ENCODE measurements at places on chromosomes 4 and X.

GRCh38 chr4:12729384-12729783 lies 754.8 kb downstream of the RAB28 start:
- peak; percentile 37 for DNase-seq

DNA sequence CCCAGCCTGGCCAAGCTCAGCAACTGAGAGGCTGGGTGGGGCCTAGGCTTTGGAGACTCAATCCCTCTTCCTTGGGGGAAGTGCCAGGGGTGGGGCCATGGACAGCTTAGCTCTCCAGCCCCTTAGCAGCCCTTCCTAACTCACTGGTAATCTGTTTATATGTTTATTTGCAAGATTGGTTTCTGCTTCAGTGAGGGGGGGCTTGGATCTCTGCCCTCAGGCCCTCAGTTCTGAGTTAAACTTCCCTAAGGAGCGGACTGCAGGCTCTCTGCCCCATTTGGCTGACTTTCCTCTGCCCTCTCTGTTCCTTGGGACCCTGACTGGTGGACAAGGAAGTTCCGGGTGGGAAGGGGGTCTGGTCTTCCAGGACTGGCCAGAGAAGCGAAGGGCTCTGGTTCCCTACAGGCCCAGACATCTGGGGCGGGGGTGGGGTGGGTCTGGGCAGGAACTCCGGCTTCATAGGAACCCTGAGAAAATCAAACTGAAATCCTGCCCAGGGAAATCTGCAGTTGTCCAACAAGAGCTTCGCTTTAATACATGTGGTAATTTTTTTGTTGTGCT lies 51.4 kb downstream of the NALF2 start:
- no peak for DNase-seq

- DNase-seq, result no peak
These were observed 51.1 kb upstream of the UNC5C start for GRCh38 chr4:95599777-95600400.

- DNase-seq, result no peak
These were observed 509.0 kb downstream of the KLHL13 start for GRCh38 chrX:117607561-117607960.

GRCh38 chrX:149275836-149276235 lies 229.3 kb downstream of the IDS start:
- DNase-seq, result no peak

GRCh38 chr4:85637778-85638177 lies 162.8 kb downstream of the ARHGAP24 start:
- DNase-seq, result no peak

GRCh38 chr4:154399259-154399974 lies 92.2 kb downstream of the DCHS2 start:
- DNase-seq, result no peak

- no peak for DNase-seq
These were observed 73.7 kb downstream of the SHROOM2 start for GRCh38 chrX:9859711-9860555.

DNA sequence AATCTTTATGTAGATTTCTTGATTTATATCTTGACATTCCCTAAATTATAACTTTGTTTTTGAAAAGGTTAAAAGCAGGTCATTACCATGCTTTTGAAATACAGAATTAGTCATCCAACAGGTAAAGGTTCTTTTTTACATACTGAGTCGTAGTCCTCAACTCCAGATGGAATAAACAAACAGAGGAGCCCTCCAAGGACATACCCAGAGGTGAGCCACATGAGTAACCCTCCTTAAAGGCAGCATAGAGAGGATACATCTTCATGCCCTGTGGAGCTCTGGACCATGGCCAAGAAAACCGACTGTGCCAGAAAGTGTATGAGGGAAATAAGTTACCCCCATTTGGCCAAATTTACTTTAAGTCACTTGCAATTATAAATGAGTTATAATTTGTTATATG lies 95.3 kb upstream of the MCF2 start:
- no peak for DNase-seq

DNA sequence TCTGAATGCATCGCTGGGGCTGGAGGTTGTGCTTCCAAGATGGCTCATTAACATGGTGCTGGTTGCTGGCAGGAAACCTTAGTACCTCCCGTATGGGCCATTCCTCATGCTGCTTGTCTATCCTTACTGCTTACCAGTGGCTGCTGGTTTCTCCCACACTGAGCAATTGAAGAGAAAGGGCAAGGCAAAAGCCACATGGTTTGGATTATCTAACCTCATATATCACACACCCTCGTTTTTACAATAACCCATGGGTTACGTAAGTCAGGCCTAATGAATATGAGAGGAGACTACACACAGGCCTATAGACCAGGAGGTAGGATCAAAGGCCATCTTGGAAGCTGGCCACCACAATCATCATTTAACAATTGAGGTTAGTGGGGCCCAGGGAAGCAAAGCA lies 141.8 kb upstream of the EDNRA start:
- no peak for DNase-seq

DNA sequence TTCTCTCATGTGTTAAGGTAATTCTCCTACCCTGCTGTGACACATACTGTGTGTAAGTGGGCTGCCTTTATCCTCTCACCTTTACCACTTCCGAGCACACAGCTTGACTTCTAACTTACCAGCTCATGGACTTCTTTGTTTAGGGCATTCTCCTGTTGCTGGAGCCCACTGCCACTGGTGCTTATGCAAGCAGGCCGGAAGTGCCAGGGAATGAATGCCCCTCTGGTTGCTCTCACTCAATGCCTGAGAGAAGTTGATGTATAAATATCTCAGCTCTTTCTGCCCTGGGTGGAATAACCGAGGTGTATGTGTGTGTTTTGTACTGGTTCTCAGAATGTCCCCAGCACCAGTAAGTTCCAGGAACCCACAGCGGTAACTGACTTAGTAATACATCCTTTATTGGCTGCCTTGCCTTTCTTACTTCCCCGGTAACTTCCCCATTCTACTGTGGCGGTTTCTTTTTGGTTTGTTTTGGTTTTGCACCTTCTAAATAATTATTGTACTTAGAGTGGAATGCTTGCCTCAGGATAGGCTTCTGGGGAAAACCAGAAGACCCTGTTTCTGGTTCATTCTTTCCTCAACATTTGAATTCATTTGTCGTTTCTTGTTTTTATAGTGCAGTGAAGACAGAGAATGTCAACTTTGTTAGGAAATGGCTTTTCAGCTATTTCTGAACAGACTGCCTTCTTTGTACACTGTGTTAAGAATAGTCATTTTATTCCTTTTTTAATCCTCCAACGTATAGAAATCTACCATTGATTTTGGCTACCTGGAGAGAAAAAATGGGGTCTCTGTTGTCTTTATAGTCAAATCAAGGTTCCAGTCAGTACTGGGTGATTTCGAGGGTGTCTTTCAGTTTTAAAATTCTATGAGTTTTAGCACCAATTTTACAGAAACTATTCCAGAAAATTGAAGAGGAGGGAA lies 45.4 kb downstream of the CXorf58 start:
- DNase-seq, result peak; percentile 91

- DNase-seq, result no peak
These were observed 15.4 kb downstream of the HTR2C start for GRCh38 chrX:114599305-114599704.

- DNase-seq, result no peak
These were observed 18.7 kb downstream of the FAM184B start for GRCh38 chr4:17762726-17763125.

DNA sequence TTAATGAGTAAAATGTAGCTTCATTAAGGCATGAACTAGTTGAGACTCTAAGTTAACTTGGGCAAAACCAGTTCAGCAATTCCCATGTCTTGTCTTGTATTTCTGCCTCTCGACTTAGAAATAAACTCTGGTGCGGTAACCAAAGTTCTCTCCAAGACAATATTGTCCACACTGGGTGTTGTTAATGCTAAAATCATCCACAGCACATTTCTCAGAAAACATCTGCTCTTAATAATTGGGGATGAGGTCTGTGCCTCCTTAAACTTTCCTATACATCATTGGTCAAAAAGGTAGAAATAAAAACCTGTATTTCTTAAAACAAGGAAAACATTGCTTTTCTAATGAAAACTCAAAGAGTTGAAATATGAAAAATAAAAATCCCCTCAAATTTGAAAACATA lies 32.9 kb upstream of the MID1 start:
- DNase-seq, result no peak

GRCh38 chrX:125004799-125005198 lies 314.9 kb upstream of the TEX13C start:
- no peak for DNase-seq

DNA sequence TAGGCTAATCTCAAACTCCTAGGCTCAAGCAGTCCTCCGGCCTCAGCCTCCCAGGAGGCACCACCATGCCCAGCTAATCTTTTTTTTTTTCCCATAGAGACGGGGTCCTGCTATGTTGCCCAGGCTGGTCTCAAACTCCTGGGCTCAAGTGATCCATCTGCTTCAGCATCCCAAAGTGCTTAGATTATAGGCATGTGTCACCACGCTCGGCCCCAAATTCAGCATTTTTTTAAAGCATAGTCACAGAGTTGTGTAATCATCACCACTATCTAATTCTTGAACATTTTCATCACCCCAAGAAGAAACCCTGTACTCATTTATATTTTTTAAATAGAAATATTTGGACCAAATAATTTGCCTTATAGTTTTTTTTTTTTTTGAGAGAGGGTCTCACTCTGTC lies 10.3 kb downstream of the CENPI start:
- DNase-seq, result no peak

DNA sequence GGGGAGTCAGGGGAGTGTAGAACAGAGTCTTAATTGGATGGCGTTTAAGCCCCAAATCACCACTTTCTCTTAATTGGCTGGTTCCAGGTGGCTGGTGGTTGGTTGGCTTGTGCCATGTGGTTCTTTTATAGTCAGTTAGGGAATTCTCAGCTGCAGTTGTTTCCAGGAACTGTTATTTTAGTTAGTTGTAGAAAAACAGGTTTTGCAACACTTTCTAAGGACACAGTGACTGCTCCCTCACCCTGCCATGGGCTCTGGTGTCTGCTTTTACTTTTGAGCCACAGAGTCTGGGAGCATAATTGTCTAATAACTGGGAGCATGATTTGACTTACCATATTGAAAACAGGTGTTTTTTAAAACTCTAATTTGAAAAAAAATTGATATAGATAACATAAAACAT lies 75.8 kb upstream of the PCDH18 start:
- no peak for DNase-seq

- DNase-seq, result no peak
These were observed 120.6 kb upstream of the MID1 start for GRCh38 chrX:10741003-10741402.

DNA sequence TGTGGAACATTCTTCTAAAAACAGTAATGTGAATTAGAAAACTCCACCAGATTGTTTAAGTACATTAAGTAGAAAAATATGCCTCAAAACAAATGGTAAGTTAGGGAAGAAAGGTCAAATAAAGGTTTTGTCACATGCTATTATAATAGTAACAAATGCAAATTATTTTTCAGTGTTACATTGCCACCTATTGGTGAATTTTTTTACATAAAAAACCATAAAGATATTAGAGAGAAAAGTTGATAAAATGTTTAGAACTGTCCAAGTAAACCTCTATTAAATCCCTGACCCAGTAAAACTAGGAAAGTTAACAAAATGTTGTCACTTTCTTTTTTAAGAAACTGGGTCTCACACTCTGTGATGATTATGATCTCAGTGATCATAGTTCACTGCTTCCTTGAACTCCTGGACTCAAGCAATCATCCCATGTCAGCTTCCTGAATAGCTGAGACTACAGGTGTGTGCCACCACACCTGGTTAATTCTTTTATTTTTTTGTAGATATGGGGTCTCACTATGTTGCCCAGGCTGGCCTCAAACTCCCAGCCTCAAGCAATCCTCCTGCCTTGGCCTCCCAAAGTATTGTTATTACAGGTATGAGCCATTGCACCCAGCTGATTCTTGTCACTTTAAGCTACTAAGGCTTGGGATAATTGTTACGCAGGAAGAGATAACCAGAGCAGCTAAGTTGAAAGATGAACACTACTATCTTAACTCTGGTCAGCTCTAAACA lies 157.6 kb downstream of the ATRX start:
- peak; percentile 24 for DNase-seq

- DNase-seq, result no peak
These were observed 50.2 kb downstream of the ANKRD17 start for GRCh38 chr4:73208376-73208775.

GRCh38 chrX:106467422-106467821 lies 144.4 kb upstream of the RADX start:
- DNase-seq, result no peak

DNA sequence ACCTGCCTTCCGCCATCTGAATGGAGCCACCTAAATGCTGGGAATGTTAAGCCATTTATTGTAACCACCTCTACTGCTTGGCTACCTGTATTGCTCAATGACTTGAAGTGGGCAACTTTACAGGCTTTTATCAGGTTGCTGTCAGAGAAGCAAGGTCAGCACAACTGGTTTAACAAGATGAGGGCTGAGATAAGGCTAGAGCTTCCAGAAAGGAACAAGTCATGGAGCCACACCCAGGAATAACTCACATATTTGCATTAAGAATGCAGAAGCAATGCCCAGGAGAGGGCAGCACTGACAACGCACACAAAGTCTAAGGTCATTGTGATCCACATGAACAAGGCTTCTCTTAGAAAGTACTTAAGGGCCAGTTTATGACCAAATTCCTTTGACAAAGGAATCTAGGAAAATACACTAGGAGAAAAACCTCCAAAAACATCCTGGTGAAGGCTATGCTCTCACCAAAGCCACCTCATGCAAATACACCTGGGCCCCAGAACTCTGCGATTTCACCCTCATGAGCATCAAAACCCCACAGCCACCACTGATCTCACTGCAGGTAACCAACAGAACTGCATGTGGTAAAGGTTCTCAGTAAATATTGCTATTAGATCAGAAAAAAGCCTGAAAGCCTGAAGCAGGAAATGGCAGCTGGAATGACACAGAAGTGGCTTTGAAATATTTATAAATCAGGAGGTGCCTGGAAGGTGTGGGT lies 15.0 kb upstream of the STS start:
- peak; percentile 64 for DNase-seq

DNA sequence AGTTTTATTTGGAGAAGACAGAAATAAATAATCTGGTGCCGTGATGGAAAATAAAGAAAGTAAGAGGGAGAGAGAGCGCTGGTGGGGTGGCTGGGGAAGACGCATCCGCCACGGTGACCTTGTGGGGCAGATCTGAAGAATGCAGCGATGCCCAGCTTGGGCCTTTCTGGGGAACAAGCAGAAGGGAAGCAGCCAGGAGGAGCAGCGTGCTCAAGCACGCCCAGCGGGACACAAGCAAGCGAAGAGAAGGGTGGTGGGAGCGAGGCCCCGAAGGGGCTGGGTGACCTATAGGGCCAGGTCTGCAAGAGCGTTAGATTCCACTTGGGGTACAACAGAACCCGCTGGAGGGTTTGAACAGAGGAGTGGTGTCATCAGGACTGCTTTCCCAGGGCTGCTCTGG lies 12.4 kb downstream of the ENPP6 start:
- no peak for DNase-seq

- no peak for DNase-seq
These were observed 494.2 kb downstream of the IQCM start for GRCh38 chr4:149321438-149321837.

- no peak for DNase-seq
These were observed 208.5 kb downstream of the MAD2L1 start for GRCh38 chr4:119858176-119858575.

All from KBM-7 (cell line).